ENCODE measurements at places on chromosomes 1 and 21. TPM values are rescaled to one million over a fixed set of nuclear protein-coding genes. Genes with fewer than 3 reads are reported as not detected.

Gene OLFML2B
- 1.1 TPM for total RNA-seq

- DNase-seq: no peak
Measured at GRCh38 chr1:214403431-214403830, 122.5 kb downstream of the SMYD2 start.

GRCh38 chr1:166730299-166730888, 108.9 kb upstream of the POGK start:
- DNase-seq: peak; percentile 14

GRCh38 chr1:229882621-229883020, 184.4 kb upstream of the GALNT2 start:
- DNase-seq: no peak

Measured in SK-MEL-5 (cell line).